ENCODE measurements at places on chromosomes 2 and 18.

DNA sequence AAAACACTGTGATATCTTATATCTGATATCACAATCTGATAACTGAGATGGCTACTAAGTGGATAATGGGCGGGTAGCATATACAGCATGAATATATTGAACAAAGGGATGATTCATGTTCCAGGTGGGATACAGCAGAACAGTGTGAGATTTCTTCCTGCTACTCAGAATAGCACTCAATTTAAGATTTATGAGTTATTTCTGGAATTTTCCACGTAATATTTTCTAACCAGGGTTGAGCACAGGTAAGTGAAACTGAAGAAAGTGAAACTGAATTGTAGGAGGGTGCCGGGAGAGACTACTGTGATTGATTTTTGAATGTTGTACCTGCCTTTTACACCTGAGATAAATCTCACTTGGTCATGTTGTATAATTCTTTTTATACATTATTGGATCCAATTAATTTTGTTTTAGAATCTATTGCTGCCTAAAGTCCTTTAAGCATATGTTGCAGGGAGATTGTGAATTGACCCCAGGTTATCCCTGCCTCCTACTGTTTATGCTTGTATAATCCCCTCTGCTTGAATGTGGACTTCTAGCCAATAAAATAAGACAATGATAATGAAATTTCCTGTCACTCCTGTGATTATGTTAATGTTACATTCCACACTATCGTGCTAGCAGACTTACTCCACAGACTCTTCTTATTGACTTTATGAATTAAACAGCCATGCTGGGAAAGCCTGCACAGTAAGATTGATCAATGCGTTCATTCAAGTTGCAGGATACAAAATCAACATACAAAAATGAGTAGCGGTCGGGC lies 67.6 kb upstream of the RBBP8 start:
- no peaks in the 10 kb centered on the region for H3K4me1 ChIP-seq
- H3K27ac ChIP-seq, result no peak overlapping the region
- H3K36me3 ChIP-seq, result no peaks in the 10 kb centered on the region
- no peak for DNase-seq
- no peaks in the 10 kb centered on the region for H3K27me3 ChIP-seq

DNA sequence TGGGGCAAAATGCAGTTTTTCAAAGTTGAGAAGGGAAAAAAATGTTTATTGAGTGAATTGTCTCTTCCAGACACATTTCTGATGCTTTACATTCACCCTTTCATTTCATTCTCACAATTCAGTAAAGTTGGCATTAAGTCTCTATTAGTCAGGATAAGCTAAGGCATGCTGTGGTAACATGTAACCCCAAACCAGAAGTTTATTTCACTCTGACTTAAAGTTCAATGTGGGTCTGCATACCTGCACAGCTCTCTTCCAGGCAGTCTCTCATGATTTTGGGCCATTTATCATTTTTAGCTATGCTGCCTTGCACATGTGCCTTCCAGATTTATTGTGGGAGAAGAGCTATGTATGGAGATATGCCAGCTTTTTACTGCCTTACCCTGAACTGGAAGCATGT lies 48.0 kb downstream of the DDX18 start:
- no peak for DNase-seq
- H3K4me3 ChIP-seq, result no peak overlapping the region
- H3K27ac ChIP-seq, result no peak overlapping the region
- H3K27me3 ChIP-seq, result peaks cover 20% of the 10 kb centered on the region
- H3K4me1 ChIP-seq, result no peaks in the 10 kb centered on the region
- H3K36me3 ChIP-seq, result no peaks in the 10 kb centered on the region

GRCh38 chr2:106342831-106343251 lies 125.4 kb downstream of the RGPD3 start:
- no peaks in the 10 kb centered on the region for H3K36me3 ChIP-seq
- H3K27me3 ChIP-seq, result no peaks in the 10 kb centered on the region
- no peak overlapping the region for H3K4me3 ChIP-seq
- no peak for DNase-seq
- no peak overlapping the region for H3K27ac ChIP-seq

DNA sequence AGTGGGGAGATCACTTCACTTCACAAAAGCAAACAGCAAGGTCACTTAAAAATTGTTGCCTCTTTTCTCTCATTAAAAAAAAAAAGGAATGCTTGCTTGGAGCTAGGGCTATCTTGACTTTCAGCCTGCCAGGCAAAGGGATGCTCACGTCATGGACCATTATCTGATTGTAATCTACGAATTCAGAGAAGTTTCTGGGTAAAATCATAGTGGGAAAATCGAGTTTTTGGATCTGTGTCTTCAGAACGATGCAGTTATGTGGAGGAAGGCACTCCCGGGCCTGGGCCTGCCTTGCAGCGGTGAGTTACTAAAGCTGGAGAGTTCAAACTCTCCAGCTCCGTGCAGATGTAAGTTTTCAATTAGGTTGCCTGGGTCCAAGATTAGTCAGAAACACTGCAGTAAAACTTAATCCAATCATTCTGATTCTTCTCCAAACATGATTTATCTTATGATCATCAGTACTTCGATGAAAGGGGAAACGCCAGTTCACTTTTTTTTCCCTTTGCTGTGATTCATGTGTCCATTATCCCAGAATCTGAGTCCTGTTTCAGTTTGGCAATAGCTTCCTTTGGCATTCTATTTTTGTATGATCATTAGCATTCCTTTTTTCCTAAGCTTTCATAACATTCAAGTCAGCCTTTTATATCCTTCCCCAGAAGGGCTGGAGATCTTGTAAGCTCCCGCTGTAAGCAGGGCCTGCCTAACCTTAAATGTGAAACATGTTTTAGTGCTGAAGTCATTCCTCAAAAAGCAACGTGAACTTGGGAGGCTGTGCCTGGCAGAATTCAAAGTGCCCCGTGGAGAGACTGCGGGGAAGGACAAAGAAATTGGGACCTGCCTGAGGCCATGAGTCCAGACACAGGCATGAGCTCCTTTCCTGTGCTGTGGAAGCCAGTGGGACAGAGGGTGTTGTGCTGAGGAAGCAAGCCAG lies 119.3 kb upstream of the TWIST2 start:
- no peaks in the 10 kb centered on the region for H3K27me3 ChIP-seq
- H3K27ac ChIP-seq, result peak overlapping the region; percentile 80
- no peak for DNase-seq
- H3K36me3 ChIP-seq, result no peaks in the 10 kb centered on the region
- no peaks in the 10 kb centered on the region for H3K4me1 ChIP-seq

DNA sequence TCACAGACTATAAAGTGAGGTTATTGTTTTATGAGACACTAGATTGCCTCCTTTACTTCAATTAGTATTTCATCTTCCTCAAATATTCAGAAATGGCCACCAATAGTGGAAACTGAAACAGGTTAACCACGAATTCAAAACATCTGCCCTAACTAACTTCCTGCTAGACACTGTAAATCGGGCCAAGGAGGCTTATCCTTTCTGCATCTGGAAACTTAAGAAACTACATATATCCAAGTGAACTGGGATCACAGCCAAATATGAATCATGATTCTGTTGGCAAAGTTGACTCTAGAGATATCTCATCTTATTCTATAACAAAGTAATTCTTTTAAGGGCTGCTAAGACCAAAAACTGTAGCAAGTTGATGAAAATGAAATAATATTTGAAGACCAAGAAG lies 136.6 kb upstream of the ZC3H15 start:
- H3K27me3 ChIP-seq, result no peaks in the 10 kb centered on the region
- DNase-seq, result no peak
- H3K4me3 ChIP-seq, result no peak overlapping the region
- H3K36me3 ChIP-seq, result peaks cover 3% of the 10 kb centered on the region
- H3K27ac ChIP-seq, result no peak overlapping the region

DNA sequence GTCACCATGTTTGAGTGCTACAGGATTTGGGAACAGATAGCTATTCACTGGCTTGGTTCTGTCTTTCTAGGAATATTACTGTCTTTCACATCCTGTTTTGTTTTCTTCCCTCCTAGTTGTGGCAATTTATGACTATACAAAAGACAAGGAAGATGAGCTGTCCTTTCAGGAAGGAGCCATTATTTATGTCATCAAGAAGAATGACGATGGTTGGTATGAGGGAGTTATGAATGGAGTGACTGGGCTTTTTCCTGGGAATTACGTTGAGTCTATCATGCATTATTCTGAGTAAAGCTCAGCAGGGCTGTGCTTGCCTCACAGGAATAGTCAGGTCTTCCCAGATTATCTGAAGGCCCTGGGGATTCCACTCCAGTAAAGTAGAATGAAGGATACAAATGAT lies 98.9 kb downstream of the ABI2 start:
- peaks cover 4% of the 10 kb centered on the region for H3K4me1 ChIP-seq
- H3K27ac ChIP-seq, result no peak overlapping the region
- H3K27me3 ChIP-seq, result no peaks in the 10 kb centered on the region
- no peak for DNase-seq
- no peaks in the 10 kb centered on the region for H3K36me3 ChIP-seq
